ENCODE measurements at places on chromosomes 6 and 20. TPM values are rescaled to one million over a fixed set of nuclear protein-coding genes. Genes with fewer than 3 reads are reported as not detected.

GRCh38 chr20:38725931-38726803 is 1.9 kb downstream of the SLC32A1 start:
- peak; percentile 91 for DNase-seq

GRCh38 chr20:43832096-43832816 is 82.4 kb upstream of the TOX2 start:
- DNase-seq = no peak

- peak; percentile 11 for DNase-seq
Measured at GRCh38 chr6:122214605-122215318, 184.7 kb upstream of the HSF2 start.

DNA sequence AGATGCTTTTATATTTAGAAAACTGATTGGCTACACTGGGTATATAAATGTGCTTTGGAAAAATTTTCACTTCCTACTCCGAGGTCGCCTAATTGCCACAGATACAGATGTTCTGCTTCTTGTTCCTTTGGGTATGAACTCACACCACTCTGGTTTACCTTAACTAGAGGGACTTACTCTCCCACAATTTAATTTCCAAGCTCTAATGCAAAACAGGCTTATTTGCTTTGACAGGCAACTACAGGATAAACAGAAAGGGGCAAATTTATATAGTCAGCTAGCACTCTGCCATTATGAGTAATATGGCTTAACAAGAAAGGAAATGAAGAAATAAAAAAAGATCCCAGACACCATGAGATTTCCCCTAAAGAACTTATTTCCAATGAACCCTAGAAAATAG is 156.9 kb upstream of the ZFP64 start:
- no peak for DNase-seq

GRCh38 chr20:17806739-17807441 is 107.1 kb downstream of the BANF2 start:
- peak; percentile 90 for DNase-seq

KIAA0408 gene
- total RNA-seq = 1.8 TPM

- no peak for DNase-seq
Measured at GRCh38 chr6:137291441-137291840, 72.3 kb upstream of the IFNGR1 start.

- DNase-seq = no peak
Measured at GRCh38 chr20:21004386-21005076, 101.6 kb downstream of the LINC00237 start.

DNA sequence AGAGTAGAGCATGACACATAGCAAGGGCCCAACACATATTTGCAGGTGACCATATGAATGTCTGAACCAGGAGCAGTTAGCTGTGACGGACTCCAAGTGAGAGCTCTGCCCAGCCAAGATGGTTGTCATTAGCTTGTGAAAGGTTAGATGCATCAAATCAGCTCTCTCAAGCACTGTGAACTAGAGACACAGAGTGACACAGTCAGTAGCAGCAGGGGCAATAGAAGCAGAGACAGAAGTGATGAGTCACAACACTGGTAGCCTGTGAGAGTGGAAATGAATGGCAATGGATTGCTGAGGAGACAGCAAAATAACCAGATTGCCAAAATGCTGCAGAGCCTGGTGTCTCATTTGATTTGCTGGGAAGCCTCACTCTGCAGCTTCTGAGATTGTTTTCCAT is 558.9 kb downstream of the PKHD1 start:
- DNase-seq = no peak

All from osteoblast (primary cell).